ENCODE measurements at places on chromosomes 6 and 20. TPM values are rescaled to one million over a fixed set of nuclear protein-coding genes. Genes with fewer than 3 reads are reported as not detected.

DNA sequence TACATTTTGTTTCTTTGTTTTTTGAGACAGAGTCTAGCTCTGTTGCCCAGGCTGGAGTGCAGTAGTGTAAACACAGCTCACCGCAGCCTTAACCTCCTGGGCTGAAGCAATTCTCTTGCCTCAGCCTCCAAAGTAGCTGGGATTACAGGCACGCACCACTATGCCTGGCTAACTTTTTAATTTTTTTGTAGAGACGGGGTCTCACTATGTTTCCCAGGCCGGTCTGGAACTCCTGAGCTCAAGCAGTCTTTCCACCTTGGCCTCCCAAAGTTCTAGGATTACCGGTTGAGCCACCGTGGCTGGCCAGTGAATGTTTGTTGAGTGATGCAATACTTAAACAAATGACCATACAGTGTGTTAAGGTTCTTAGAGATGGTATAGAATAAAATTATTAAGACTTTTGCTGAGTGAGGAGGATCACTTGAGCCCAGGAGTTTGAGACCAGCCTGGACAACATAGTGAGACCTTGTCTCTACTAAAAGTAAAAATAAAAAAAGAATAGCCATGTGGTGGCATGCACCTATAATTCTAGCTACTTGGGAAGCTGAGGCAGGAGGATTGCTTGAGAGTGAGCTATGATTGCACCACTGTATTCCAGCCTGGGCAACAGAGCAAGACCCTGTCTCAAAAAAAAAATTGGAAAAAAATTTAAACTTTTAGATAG, 13.4 kb downstream of the CEP250 start:
- H3K4me3 ChIP-seq = no peak overlapping the region
- no peaks in the 10 kb centered on the region for H3K27me3 ChIP-seq
- peaks cover 9% of the 10 kb centered on the region for H3K4me1 ChIP-seq
- H3K36me3 ChIP-seq = no peaks in the 10 kb centered on the region

EYA4 gene
- total RNA-seq = 18.7 TPM

DNA sequence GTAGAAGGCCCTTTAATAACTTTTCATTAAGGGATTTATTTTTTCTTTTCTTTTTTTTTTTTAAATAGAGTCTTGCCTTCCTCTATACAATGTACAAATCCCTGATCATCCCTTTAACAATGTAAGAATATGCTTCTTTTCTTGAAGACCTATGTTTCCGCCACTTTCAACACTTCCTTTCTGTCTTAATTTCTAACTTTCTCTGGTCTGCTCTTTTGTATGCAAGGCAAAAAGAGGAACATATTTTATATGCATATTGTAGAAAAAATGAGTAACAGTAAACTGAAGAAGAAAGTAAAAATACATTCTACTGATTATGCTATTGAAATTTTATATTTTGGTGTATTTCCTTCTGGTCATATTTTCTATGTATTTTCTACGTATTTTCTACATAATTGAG, 484.7 kb downstream of the TFAP2B start:
- no peak overlapping the region for H3K27ac ChIP-seq
- H3K4me1 ChIP-seq = peaks cover 4% of the 10 kb centered on the region
- no peak for DNase-seq
- no peaks in the 10 kb centered on the region for H3K36me3 ChIP-seq

DNA sequence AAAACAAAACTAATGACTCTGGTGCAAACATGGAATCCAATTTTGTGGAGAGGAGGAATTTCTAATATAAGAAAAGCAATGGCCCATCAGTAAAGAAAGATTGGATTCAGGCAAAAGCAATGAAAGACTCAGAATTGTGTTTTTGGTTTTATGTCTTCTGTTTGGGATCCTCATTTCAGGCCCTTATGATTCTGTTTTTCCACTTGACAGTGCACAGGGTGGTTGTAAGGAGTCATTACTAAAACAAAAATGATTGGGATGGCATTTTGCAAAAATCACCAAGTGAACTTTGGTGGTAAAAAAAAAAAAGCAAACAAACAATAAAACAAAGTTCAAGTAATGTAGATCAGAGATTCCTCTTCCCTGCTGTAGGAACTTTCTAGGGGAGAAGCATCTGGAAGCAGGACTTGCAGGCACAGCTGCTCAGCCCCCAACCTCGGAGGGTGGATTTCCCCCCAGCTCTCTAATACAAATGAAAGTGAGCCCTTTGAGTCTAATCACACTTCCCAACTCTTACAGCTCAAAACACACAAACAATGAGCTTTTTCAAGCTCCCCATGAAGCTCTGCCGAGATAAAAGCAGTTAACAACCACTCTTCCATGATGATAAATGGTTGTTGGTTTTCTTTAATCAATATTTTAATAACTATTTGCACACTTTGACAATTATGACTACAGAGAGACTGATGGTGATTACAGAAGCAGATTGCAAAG, 177.7 kb downstream of the ZDHHC14 start:
- H3K36me3 ChIP-seq = no peaks in the 10 kb centered on the region
- no peak overlapping the region for H3K27ac ChIP-seq
- no peaks in the 10 kb centered on the region for H3K27me3 ChIP-seq
- peaks cover 4% of the 10 kb centered on the region for H3K4me1 ChIP-seq
- DNase-seq = no peak
- no peak overlapping the region for H3K4me3 ChIP-seq

DNA sequence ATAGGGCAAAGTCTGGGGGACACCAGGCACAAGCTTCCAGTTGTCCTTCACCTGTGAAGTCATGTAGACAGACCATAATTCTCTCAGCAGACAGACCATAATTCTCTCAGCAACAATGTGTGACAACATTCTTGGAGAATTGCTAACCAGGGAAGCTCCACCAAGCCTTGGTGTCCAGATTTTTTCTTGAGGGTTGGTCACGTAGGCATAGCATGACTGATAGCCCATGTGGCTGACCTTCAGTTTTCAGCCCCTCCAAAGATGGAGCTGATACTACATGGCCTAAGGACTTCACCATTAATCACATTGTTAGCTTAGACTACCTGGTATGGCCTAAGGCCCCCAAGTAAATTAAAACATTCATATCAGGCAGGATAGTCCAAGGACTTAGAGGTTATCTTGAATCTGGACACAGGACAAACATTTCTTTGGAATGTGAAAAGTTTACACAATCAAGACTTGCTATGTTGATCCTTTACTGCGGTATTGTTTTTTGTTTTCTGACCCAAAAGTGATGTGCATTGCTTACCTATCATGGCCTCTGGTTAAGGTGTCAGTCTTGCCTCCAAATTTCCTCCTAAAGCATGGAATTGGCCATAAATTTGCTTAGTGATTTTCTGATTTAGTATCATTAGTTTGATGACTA, 76.9 kb downstream of the CEP57L1 start:
- no peak overlapping the region for H3K4me3 ChIP-seq
- H3K27me3 ChIP-seq = no peaks in the 10 kb centered on the region
- H3K4me1 ChIP-seq = peaks cover 9% of the 10 kb centered on the region
- DNase-seq = no peak

GRCh38 chr6:56004426-56004825, 129.0 kb upstream of the BMP5 start:
- no peaks in the 10 kb centered on the region for H3K36me3 ChIP-seq
- H3K4me3 ChIP-seq = no peak overlapping the region
- DNase-seq = no peak

DNA sequence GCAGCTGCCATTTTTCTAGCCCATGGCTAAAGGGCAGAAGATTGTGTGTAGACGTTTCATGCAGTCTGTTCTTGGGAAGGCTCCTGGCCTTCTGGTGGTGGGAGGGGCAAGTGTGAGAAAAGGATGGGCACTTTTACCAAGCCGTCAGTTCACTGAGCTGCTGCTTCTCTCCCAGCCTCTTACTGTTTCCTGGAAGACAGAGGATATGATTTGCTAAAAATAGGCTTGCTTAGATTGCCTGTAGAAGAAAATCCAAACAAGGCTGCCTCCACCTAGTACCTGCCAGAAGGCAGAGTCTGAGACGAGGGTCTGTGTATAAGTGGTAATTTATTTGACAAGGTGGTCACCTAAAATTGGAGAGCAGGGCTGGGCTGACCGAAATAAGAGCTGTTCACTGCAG, 7.5 kb downstream of the KIZ start:
- DNase-seq = no peak
- peaks cover 10% of the 10 kb centered on the region for H3K36me3 ChIP-seq
- no peaks in the 10 kb centered on the region for H3K27me3 ChIP-seq
- no peak overlapping the region for H3K4me3 ChIP-seq

DNA sequence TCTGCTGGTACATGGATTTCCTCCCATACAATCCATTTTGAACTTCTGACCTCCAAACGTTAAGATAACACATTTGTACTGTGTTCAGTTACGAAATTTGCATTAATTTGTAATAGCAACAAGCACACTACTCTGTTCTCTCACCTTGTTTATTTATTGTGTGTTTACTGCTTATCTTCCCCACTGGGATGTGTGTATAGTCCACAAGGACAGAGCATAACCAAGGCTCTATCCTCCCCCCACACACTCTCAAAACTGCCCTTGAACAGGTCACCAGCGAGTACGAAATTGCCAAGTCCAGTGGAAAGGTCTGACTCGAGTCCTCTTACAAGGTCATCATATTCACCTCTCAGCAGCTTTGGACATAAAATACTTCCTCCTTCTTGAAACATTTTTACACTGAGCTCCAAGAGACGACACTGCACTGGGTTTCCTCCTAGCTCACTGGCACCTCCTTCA, 18.6 kb downstream of the ADTRP start:
- no peaks in the 10 kb centered on the region for H3K27me3 ChIP-seq
- H3K4me1 ChIP-seq = peaks cover 7% of the 10 kb centered on the region
- no peaks in the 10 kb centered on the region for H3K36me3 ChIP-seq
- no peak overlapping the region for H3K27ac ChIP-seq

- no peaks in the 10 kb centered on the region for H3K27me3 ChIP-seq
- H3K4me1 ChIP-seq = no peaks in the 10 kb centered on the region
Observed at GRCh38 chr20:58723628-58723984, 31.0 kb downstream of the NPEPL1 start.

- no peaks in the 10 kb centered on the region for H3K4me1 ChIP-seq
- no peaks in the 10 kb centered on the region for H3K36me3 ChIP-seq
- no peak for DNase-seq
- no peak overlapping the region for H3K27ac ChIP-seq
- peaks cover 4% of the 10 kb centered on the region for H3K27me3 ChIP-seq
- no peak overlapping the region for H3K4me3 ChIP-seq
Observed at GRCh38 chr20:41379551-41379950, 12.9 kb upstream of the EMILIN3 start.

PRSS16 gene
- 1.2 TPM for total RNA-seq

DNA sequence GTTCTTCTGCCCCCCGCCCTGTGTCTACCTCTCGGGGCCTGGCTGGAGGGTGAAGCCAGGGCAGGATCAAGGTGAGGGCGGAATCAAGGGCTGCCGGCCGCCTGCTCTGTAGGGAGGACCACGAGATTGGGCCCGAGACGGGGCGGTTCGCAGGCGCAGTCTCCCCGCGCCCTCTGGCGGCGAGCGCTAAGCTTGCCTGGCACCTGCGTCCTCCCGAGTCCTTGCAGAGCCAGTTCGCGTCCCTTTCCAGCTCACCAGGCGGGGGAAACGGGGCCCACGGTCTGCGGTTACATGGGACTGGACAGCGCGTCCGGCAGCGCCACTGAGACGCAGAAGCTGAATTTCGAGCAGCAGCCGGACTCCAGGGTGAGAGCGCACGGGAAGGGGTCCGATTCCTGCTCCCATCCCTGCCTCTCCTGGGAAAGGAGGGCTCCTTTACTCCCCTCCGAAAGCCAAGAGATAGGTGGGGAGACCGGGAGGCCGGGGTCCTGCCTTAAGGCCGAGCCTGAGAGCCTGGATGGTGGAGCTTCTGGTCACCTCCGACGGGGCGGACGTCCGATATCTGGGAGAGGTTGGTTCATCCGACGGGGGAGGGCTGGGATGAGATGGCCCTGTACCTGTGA, 3.6 kb upstream of the MATN4 start:
- no peak overlapping the region for H3K4me3 ChIP-seq
- H3K36me3 ChIP-seq = no peaks in the 10 kb centered on the region
- H3K27me3 ChIP-seq = no peaks in the 10 kb centered on the region
- no peak for DNase-seq

GRCh38 chr20:63228806-63229205, 6.9 kb upstream of the BIRC7 start:
- no peaks in the 10 kb centered on the region for H3K36me3 ChIP-seq
- no peak overlapping the region for H3K27ac ChIP-seq
- H3K27me3 ChIP-seq = no peaks in the 10 kb centered on the region
- DNase-seq = no peak
- H3K4me3 ChIP-seq = no peak overlapping the region
- H3K4me1 ChIP-seq = no peaks in the 10 kb centered on the region

GRCh38 chr20:37828684-37829083, 74.2 kb upstream of the VSTM2L start:
- DNase-seq = no peak
- no peak overlapping the region for H3K4me3 ChIP-seq
- no peaks in the 10 kb centered on the region for H3K4me1 ChIP-seq
- H3K27ac ChIP-seq = no peak overlapping the region

DNA sequence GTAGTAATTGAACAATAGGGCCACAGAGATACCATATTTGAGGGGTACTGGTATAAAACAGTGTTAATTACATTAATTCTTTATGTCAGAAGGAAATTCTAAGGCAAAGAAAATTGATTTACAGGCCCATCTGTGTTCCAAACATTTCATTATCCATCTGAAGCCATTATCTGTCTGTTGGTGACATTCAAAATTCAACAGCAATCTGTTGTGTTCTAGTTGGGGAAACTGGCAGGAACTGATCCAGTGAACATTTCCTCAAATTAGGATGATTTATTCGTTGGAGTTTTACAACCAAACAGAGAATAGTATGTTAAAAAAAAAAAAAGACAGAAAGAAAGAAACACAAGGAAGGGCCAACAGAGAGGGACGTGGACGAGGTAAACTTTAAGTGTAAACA, 30.1 kb downstream of the HEBP2 start:
- no peak overlapping the region for H3K4me3 ChIP-seq
- H3K4me1 ChIP-seq = peaks cover 4% of the 10 kb centered on the region
- DNase-seq = no peak

NMBR gene
- total RNA-seq = not detected

- no peak for DNase-seq
- H3K27ac ChIP-seq = no peak overlapping the region
- H3K27me3 ChIP-seq = no peaks in the 10 kb centered on the region
- H3K4me1 ChIP-seq = no peaks in the 10 kb centered on the region
- H3K4me3 ChIP-seq = no peak overlapping the region
- no peaks in the 10 kb centered on the region for H3K36me3 ChIP-seq
Observed at GRCh38 chr6:167214206-167214605, 56.4 kb upstream of the GPR31 start.

GRCh38 chr20:43919686-43920403, 5.2 kb downstream of the TOX2 start:
- no peaks in the 10 kb centered on the region for H3K27me3 ChIP-seq
- H3K27ac ChIP-seq = no peak overlapping the region
- no peak for DNase-seq
- H3K4me1 ChIP-seq = peaks cover 16% of the 10 kb centered on the region
- H3K36me3 ChIP-seq = no peaks in the 10 kb centered on the region
- no peak overlapping the region for H3K4me3 ChIP-seq

RIMS1 gene
- 5.2 TPM for total RNA-seq

GRCh38 chr20:48919882-48920526, 1.5 kb upstream of the ARFGEF2 start:
- no peak overlapping the region for H3K27ac ChIP-seq
- H3K4me1 ChIP-seq = peaks cover 37% of the 10 kb centered on the region
- no peaks in the 10 kb centered on the region for H3K36me3 ChIP-seq
- DNase-seq = no peak
- no peaks in the 10 kb centered on the region for H3K27me3 ChIP-seq
- no peak overlapping the region for H3K4me3 ChIP-seq

- peaks cover 15% of the 10 kb centered on the region for H3K4me1 ChIP-seq
- H3K27ac ChIP-seq = no peak overlapping the region
- no peak overlapping the region for H3K4me3 ChIP-seq
- no peaks in the 10 kb centered on the region for H3K27me3 ChIP-seq
Observed at GRCh38 chr20:58569241-58570125, 54.3 kb upstream of the APCDD1L start.

- no peaks in the 10 kb centered on the region for H3K27me3 ChIP-seq
- H3K4me1 ChIP-seq = no peaks in the 10 kb centered on the region
- no peak overlapping the region for H3K4me3 ChIP-seq
- H3K27ac ChIP-seq = no peak overlapping the region
- H3K36me3 ChIP-seq = no peaks in the 10 kb centered on the region
Observed at GRCh38 chr6:139485742-139486475, 111.5 kb upstream of the CITED2 start.

GINS1 gene
- 2.0 TPM for total RNA-seq

All from vagina (tissue), 2 donors.